Activated CD4-positive, alpha-beta T cell treated with anti-CD3 and anti-CD28 coated beads, Interleukin-2, amount 10 ng/mL, durations not matched to agents 24 days and 14 days (primary cell): ENCODE measurements at places on chromosomes 5 and 9.

DNA sequence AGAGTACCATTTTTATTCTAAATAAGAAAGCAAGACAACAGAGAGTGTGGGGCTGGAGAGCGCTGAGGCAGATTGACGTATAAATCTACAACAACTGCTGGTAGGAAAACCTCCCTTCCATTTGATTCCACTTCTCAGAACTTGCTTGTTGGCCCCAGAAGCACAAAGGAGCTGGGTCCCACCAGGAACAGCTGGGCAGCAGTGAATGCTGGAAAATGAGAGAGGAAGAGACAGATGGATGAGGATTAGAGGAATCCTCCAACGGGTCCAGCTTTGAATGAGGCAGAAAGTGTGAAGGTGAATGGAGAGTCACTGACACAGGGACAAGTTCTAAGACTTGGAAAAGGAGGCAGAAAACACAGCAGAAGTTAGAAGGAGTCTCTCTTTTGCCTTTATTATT, 14.8 kb downstream of the TAS2R1 start:
- H3K36me3 ChIP-seq: no peaks in the 10 kb centered on the region
- no peaks in the 10 kb centered on the region for H3K27me3 ChIP-seq
- no peaks in the 10 kb centered on the region for H3K4me1 ChIP-seq
- no peak overlapping the region for H3K4me3 ChIP-seq
- DNase-seq: no peak

GRCh38 chr5:2762744-2763532, 11.5 kb upstream of the IRX2 start:
- H3K36me3 ChIP-seq: no peaks in the 10 kb centered on the region
- no peak overlapping the region for H3K27ac ChIP-seq
- DNase-seq: peak; percentile 22
- H3K27me3 ChIP-seq: peaks cover 11% of the 10 kb centered on the region
- no peak overlapping the region for H3K4me3 ChIP-seq

GRCh38 chr5:7494481-7495130, 98.7 kb downstream of the ADCY2 start:
- H3K4me1 ChIP-seq: no peaks in the 10 kb centered on the region
- H3K36me3 ChIP-seq: no peaks in the 10 kb centered on the region
- no peak overlapping the region for H3K27ac ChIP-seq
- DNase-seq: no peak
- H3K27me3 ChIP-seq: no peaks in the 10 kb centered on the region

DNA sequence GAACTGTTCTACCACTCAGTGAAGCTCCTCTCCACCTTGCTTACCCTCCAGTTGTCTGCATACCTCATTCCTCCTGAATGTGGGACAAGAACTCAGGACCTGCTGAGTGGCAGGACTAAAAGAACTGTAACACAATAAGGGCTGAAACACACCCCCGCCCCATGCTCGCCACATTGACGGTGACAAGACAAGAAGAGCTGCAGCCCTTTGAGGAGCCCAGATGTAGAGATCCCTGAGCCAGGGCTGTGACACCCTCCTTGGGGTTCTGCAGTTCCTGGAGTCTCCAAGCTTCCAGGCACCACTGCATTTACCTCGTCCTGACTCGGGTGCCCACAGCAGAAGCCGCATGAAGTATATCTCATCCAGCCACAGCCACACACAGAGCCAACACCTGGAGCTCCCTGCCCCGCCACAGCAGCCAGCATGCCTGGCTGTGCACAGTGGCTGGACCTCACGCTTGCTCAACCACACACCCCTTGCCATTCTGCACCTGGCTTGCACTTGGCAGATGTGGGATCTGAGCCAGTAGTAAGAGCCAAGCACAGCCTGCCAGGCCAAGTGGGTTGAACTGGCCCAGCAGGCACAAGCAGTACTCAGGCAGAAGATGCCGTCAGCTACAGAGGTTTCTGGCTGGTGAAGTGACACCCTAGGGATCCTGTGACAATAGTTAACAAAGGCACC, 166.1 kb downstream of the RNF180 start:
- no peaks in the 10 kb centered on the region for H3K36me3 ChIP-seq
- no peaks in the 10 kb centered on the region for H3K4me1 ChIP-seq
- H3K27ac ChIP-seq: no peak overlapping the region
- no peak for DNase-seq
- no peak overlapping the region for H3K4me3 ChIP-seq

GRCh38 chr5:132064738-132065331, 4.4 kb downstream of the IL3 start:
- H3K36me3 ChIP-seq: no peaks in the 10 kb centered on the region
- peak; percentile 95 for DNase-seq
- H3K4me3 ChIP-seq: no peak overlapping the region
